ENCODE measurements at places on chromosomes 1 and 21.

- no peak for DNase-seq
These were observed 60.0 kb upstream of the NTPCR start for GRCh38 chr1:232890340-232890943.

DNA sequence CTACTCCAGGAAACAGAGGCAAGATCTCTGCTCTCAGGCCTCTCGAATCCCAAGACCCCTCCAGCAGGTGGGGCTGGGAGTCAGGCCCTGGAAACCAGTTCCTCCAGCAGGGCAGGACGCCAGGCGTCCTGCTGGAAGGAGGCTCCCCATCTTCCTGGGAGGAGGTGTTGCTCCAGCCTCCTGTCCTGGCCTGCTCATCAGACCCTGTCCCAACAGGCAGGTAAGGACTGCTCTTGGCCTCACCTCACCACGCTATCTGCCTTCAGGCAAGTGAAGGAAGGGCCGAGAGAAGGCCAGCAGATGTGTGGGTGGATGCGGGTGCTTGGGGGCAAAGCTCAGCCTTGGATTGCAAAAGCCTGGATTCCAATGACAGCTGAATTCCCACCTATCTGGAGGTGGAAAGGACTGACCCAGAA, 82.9 kb downstream of the SSBP3 start:
- peak; percentile 70 for DNase-seq

GRCh38 chr1:12078575-12078937, 15.5 kb downstream of the TNFRSF8 start:
- DNase-seq = no peak

DNA sequence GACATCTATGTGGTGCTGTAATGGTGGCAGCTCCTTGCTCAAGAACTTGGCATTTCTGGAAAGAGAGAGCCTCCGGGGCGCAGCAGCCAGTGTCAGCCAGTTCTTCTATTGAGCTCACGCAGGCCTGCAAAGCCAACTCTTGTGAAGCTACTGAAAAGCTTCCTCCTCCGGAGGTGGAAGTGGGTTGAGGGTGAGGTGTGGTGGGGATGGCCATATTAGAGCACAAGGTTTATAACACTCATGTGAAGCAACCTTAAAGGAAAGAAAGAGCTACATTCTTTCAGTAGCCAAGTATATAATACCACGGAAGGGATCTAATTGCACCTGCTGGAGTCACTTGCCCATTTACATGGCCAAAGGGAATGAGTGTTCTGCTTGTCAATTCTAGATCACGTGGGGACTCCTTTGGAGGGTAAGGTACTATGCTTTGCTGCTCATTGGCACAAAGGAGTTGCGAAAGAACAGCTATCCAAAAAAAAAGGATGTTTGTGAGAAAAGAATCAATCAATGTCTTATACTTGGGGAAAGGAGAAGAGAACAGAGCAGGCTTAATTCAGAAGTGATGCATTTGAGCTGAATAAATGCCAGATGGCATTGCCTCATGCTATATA, 18.3 kb upstream of the MAP10 start:
- no peak for DNase-seq

DNA sequence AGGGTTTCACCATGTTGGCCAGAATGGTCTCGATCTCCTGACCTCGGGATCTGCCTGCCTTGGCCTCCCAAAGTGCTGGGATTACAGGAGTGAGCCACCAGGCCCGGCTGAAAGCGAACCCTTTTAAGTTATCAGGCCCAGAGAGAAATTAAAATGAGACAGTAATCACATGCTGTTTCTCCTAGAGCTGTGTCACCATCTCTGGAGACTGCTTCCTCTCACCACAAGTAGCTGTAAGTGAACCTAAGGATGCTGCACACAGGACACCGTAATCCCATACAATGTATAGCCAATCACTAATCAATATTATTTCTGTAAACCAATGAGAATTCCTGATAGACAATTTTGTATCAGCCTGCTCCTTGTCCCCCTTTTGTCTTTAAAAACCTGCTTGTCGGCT, 5.7 kb upstream of the CSTB start:
- DNase-seq = no peak

GRCh38 chr1:217522277-217522676, 108.6 kb downstream of the GPATCH2 start:
- DNase-seq = no peak

DNA sequence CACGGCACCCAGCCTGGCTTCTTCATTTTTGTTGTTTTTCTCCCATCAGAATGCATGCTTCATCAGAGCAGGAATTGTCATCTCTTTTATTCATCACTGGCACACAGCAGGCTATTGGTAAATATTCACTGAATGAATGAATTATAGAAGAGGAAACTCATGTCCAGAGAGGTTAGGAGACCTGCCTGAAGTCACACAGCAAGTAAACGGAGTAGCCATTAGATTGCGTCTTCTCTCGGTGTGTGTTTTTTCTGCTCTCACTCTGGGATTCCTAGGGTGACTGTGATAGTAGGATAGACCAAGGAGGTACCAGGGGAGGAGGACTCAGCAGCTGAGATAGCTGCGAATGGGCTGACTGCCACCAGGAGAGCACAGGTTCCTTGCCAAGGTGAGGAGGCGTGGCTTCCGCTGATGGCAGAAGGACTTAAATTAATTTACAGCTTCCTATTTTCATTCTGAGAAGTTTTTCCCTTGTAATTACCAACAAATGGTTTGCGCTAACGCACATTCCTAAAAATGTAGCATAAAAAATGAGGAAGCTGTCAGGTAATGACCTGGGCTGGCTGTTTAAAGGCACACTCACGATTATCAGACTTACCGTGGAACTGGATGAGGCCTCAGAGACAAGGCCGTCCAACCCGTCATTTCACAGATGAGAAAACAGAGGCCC, 4.5 kb upstream of the NCMAP start:
- DNase-seq = no peak

- DNase-seq = no peak
These were observed 147.2 kb upstream of the ADAMTS5 start for GRCh38 chr21:27114111-27114510.

GRCh38 chr1:31757204-31757679, 6.9 kb downstream of the ADGRB2 start:
- DNase-seq = no peak

DNA sequence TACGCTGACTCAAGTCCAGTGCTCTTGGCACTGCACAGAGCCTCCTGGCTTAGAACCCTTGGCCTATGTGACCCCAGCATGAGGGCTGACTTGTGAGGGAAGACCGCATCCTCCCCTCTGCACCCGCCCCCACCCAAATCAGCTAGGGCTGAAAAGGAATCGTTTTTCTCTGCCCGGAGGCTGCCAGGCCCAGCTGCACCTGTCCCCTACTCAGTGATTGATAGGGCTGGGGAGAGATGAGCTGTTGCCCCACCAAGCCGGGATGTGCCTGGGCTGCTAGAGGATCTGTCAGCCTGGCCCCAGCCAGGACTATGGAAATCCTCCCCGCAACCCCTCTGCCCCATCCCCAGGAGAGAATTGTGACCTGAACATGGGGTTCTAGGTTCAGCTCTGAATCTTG, 20.6 kb downstream of the MYOG start:
- no peak for DNase-seq

- DNase-seq = no peak
These were observed 17.0 kb downstream of the NSL1 start for GRCh38 chr1:212774584-212774983.

DNA sequence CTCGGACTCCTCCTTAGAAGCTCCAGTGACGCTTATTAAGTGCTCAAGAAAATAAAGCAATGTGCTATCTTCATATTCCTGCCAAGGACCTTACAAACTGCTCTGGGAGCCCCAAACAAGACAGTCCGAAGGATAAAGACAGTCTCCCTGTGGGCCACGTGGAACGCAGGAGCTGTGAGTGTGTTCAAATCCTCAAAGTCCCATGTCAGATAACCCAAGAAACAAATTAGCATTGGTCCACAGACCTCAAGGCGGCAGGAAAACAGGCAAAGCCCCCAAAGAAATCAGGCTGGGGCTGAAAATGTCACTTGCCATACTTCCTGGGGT, 3.0 kb upstream of the NAV1 start:
- DNase-seq = no peak

DNA sequence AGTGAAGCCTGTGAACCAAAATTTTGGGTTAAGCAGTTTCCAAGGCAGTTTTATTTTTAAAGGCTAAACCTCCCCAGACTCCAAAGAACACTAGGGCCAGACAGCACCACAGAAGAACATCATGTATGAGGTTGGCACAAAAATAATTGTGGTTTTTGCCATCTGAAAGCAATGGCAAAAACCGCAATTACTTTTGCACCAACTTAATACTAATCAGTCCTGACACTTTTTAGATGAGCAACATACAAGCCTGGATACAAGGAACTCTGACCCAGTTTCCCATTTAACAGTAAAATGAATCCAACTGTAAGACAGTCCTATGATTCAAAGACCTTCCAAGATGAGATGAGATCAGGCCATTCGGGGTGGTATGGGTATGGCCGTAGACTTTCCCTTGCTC, 46.8 kb downstream of the CNIH3 start:
- DNase-seq = no peak

DNA sequence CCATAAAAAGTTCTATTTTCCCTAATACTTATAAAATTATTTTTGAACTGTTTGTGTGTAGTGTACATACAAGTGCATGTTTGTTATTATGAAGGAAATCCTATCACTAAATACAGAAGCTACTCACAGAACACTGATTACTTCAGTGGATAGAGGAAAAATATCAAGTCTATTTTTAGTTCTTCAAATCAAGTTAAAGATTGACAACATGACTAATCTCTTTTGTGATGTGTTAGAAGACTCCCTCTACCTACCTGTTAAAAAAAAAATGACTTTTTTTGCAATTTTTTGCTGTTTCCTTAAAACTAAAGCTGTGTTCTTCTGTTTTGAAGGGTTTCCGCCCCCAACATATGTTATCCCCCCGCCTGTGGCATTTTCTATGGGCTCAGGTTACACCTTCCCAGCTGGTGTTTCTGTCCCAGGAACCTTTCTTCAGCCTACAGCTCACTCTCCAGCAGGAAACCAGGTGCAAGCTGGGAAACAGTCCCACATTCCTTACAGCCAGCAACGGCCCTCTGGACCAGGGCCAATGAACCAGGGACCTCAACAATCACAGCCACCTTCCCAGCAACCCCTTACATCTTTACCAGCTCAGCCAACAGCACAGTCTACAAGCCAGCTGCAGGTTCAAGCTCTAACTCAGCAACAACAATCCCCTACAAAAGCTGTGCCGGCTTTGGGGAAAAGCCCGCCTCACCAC, 45.5 kb downstream of the NCF2 start:
- DNase-seq = no peak

DNA sequence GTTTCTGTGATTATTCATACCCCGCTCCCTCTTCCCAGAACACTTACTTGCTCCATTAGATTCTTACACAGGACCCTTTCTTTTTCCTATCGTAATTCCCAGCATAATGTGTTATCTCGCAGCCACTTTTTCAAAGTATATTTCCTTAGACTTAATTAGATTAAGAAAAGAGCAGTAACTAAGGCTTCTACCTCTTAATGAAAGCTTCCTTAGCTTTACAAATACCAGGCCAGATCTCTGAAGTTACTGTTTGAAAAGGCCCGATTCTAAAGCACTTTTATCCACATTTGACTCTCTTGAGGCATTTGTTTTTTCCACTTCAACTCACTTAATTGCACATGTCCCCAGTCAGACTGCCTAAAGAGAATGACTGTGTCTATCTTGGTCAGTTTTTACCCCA, 1264.3 kb upstream of the ADGRL2 start:
- no peak for DNase-seq

- DNase-seq = no peak
These were observed at the start of gene MEGF6 for GRCh38 chr1:3611170-3612019. Gene MEGF6 (minus strand): TSS chr1:3611508. CDS start chr1:3611268, 240 bp downstream.

GRCh38 chr1:228944296-228944695, 209.0 kb downstream of the RHOU start:
- DNase-seq = no peak

DNA sequence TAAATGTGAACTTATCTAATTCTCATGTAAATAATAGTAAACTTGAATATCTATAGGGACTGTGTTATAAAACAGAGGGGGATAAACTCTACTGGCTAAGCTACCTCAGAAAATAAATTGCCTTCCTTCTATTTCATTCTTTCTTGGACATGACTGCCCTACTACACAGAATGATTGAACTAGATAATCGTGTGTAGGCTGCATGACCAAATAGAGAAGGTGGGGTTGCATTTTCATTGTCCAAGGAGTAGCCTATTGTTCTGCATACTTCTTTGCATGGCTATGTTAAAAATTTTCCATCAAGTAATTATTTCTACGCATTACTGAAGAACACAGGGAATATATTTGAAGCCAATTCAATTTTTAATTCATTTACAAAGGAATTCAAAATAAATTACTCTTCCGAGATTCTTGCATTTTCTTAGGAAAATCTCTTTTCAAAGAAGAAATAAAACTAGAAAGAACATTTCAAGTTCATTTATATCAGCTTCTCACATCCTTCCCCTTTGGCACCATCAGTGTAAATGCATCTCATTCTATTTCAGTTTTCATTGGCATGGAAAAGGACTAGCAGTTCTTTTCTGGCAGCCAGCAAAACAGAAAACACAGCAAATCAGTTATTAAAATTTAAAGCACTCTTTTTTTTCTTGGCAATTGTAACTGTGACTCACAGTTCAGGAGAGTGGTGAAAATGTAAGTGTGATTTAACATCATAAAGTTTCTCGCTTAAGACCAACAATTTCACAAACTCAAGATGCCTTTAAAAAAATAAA, 714.7 kb downstream of the NCAM2 start:
- DNase-seq = no peak

- no peak for DNase-seq
These were observed 2.7 kb downstream of the FCER1G start for GRCh38 chr1:161217831-161218230.

- DNase-seq = no peak
These were observed 31.1 kb upstream of the CYP4B1 start for GRCh38 chr1:46767649-46768282.

GRCh38 chr1:95994643-95995042, 726.9 kb upstream of the PTBP2 start:
- DNase-seq = no peak

DNA sequence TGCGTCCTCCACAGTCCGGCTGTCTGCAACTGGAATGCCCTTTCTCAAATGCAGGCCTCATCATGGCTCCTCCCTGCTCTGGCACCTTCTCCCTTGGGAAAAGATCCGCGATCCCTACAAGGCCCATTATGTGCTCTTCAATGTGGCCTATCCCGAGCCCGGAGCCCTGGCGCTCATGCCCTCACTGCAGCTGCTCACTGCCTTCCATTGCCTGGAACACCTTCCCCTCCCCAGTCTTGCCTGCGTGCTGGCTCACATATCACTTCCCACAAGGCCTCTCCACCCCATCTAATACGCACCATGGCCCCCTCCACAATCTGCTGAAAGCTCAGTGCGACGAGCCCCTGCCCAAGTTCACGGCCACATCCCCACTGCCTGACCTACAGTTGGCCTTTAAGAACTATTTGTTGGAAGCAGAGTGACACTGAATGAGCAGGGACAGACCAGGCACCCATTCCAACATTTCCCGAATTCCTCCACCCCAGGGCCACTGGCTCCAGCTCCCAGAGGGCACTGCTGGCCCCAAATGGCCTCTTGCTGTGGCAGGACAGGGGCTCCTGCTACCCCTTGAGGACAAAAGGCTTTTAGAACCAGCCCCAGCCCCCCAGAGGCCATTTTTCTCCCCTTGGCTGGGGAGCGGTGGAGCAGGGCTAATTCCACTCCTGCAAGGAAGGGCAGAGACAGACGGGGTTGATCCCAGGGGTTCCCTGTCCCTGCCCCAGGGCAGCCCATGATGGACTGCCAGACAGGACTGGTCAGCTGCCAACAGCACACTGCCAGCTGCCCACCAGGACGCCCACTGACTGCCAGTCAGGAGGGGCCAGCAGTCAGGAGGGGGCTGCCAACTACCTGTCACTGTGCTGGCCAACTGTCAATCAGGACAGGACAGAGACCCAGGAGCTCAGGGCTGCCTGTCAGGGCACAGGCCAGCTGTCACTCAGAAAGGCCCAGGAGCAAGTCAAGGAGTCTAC, 64.8 kb downstream of the DHRS3 start:
- no peak for DNase-seq

Data from HuH-7.5 (cell line).